Stimulated activated CD8-positive, alpha-beta memory T cell treated with anti-CD3 and anti-CD28 coated beads, Interleukin-15, amount 100 ng/mL, for 4 hours (primary cell): ENCODE measurements at places on chromosomes 2 and 18.

DNA sequence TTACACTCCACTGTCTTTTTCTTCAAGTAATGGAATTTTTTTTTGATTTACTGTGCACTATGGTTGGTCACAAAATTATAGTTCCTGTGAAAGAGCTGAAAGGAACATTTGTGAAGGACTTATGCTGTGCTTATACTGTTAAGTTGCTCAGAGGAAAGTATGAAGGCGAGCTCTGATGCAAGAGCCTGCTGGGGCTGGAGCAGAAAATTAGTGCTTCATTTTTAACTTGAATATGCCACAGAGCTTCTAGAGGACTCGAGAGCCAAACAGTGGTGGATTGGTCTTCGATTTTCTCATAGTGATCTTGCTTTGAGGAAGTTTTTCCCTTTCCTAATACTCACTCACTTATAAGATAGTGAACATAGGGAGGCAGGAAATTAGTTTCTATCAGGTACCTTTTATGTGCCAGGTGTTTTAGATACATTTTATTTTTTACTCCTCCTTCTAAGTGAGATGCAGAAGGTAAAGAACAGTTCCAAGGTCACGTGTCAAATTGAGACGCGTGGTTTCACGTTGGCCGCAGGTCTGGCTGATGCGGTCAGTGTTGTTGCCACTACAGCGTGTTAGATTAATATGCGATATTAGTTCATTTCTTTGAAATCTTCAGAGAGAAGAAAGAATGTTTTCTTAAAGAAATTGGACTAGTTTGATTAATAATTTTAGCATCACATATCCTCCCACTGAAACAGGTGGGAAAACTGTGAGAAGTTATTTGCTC, 20.2 kb downstream of the GATA6 start:
- no peak for DNase-seq

- no peak for DNase-seq
These were observed 1108.7 kb upstream of the TMEFF2 start for GRCh38 chr2:193303464-193303863.

GRCh38 chr18:31042084-31042405, 497 bp downstream of the DSC3 start:
- DNase-seq, result no peak

GRCh38 chr18:1047406-1047805, 142.7 kb downstream of the ADCYAP1 start:
- no peak for DNase-seq

GRCh38 chr2:210899131-210899530, 342.7 kb downstream of the CPS1 start:
- DNase-seq, result no peak
